ENCODE measurements at places on chromosomes 7 and 10.

DNA sequence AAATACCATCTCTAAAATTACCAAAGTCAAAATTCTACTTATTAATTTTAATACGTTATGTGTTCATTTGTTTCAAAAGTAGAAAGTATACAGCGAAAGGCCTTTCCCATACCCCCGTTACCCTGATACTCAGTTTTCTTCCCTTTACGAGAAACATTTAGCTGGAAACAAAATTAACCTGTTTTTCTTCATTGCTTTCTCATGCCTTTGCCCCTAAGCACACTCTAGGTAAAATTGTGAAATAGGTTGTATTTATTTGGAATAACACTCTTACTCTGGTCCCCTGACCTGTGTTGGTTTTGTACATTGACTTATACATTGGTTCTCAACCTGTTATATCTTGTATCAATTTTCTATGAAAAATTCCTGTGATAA is 47.1 kb downstream of the GLCCI1 start:
- no peak for DNase-seq

DNA sequence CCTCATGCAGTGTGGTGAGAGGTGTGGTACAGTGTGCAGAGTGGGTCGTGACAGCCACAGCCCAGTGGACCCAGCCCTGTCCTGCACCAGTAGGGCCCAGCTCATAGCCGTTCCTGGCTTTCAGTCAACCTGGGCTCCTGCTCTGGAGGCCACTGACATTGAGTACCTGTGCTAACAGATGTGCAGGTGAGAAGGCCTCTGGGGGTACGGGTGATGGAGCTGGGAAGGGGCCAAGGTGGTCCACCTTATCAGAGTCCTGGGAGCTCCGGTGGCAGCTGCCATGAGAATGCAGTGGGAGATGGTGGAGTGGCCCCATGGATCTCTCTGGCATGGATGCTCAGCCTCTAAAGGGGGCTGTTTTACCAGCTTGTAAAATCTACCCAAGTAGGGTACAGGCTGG is 6.1 kb upstream of the TBRG4 start:
- DNase-seq, result no peak

GRCh38 chr7:8229927-8230326 is 32.0 kb downstream of the ICA1 start:
- no peak for DNase-seq

- no peak for DNase-seq
These were observed 11.8 kb downstream of the RASGEF1A start for GRCh38 chr10:43254881-43255633.

DNA sequence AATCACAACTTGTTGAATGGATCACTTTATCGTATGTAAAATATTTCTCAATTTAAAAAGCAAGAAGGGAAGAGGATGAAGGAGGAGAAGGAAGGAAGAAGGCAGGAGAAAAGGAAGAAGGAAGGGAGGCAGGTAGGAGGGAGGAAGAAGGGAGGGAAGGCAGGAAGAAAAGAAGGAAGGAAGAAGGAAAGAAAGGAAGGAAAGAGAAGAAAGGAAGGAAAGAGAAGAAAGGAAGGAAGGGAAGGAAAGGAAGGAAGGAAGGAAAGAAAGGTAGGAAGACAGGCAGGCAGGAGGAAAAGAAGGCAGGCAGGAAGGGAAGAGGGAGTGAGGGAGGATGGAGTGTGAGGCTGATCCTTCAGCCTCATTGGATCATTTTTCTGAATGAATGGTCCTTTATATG is 145.5 kb downstream of the MYOF start:
- DNase-seq, result no peak

GRCh38 chr10:111086574-111086973 is 9.7 kb downstream of the ADRA2A start:
- DNase-seq, result no peak

GRCh38 chr7:96248405-96248804 is 73.5 kb downstream of the SLC25A13 start:
- DNase-seq, result no peak

- DNase-seq, result no peak
These were observed 263.5 kb downstream of the ADARB2 start for GRCh38 chr10:1473874-1474273.

- DNase-seq, result no peak
These were observed 167.2 kb upstream of the HGF start for GRCh38 chr7:81937091-81937490.

DNA sequence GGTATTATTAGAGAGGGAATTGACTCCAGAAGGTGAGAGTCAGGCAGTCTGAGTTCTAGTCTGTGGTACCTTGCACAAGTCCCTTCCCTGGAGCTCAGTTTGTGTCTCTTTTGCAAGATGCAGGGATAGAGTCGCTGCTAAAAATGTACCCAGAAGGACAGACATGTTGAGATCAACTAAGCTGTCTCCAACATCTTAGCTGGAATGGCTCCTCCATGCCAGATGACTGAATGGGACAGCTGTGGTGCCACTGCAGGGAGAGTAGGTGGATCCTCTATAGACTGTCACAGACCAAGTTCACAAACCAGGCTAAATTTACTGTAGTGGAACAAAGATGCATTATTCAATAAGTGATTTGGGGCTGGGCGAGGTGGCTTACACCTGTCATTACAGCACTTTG is 120.1 kb downstream of the NEURL1 start:
- DNase-seq, result no peak

DNA sequence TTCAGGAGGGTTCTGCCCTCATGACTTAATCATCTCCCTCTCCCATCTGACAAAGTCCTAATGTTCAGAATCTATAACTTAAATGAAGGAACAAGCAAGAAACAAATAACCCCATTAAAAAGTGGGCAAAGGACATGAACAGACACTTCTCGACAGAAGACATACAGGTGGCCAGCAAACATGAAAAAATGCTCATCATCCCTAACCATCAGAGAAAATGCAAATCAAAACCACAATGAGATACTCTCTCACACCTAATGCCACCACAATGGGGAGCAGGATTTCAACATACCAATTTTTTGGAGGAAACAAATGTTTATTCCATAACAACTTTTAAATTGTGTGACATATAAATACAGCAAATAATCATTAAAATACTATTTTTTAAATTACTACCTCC is 3.0 kb upstream of the HTR7 start:
- DNase-seq, result no peak

- no peak for DNase-seq
These were observed 1245.7 kb upstream of the SORCS1 start for GRCh38 chr10:108410236-108410635.

All from AG04449 (cell line).